ENCODE measurements at places on chromosomes 16 and 17. TPM values are rescaled to one million over a fixed set of nuclear protein-coding genes. Genes with fewer than 3 reads are reported as not detected.

GRCh38 chr17:71432378-71433315 lies 688.2 kb upstream of the SOX9 start:
- no peak for DNase-seq

- peak; percentile 25 for DNase-seq
These were observed 35.0 kb downstream of the GPT2 start for GRCh38 chr16:46918905-46919792.

GRCh38 chr16:48612611-48613010 lies 2.6 kb upstream of the N4BP1 start:
- no peak for DNase-seq

GRCh38 chr16:51834133-51834532 lies 683.1 kb upstream of the SALL1 start:
- DNase-seq = no peak

CHRNB1 gene
- polyA plus RNA-seq = 17.4 TPM

DNA sequence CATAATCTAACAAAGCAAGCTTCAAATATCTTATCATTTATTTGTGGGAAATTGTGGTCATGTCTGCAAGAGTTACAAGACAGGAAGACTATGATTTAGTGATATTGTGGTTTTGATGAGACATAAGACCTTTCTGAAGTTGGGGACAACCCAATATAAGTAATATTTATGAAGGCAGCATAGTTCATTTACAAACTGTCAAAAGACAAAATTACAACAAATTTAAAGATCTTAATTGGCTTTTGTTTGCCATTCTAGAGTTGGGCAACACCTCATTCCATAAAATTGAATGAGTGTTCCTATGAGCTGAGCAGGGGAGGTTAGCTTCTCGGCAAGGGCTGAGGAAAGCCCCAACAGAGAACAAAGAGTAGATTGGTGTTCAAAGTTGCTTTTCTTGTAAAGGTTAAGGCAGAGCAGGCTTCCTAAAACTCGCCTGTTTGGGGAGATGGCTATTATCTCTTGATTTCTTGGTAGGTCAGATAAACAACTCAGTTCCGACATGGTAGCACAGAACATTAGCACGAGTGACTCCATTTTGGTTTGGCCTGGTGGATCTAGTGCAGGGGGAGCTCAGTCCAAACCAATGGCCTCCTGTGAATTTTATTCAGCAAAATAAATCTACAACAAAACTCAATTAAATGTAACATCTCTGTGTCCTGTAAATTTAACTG lies 10.9 kb upstream of the MMD start:
- no peak for DNase-seq

DNA sequence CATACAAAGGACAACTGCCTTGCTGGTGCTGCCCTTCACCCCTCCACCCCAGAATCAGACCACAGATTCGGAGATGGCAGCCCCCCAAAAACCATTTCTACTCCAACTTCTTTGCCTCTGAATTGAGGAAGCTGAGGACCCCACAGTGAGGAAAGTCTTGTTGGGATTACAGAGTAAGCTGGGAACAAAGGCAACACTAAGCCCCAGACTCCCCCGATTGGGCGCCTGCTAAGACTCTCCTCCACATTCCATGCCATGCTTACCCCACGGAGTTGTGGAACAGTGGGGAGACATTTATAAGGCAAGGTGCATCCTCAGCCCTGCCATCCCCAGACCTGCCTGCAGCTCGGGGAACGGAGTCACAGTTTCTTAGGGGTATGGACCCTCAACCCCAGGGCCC lies 1.9 kb downstream of the GIT1 start:
- DNase-seq = no peak

NPB gene
- not detected for polyA plus RNA-seq

SHISA9 gene
- polyA plus RNA-seq = not detected

GRCh38 chr17:59746849-59747445 lies 39.5 kb downstream of the VMP1 start:
- DNase-seq = no peak

DNA sequence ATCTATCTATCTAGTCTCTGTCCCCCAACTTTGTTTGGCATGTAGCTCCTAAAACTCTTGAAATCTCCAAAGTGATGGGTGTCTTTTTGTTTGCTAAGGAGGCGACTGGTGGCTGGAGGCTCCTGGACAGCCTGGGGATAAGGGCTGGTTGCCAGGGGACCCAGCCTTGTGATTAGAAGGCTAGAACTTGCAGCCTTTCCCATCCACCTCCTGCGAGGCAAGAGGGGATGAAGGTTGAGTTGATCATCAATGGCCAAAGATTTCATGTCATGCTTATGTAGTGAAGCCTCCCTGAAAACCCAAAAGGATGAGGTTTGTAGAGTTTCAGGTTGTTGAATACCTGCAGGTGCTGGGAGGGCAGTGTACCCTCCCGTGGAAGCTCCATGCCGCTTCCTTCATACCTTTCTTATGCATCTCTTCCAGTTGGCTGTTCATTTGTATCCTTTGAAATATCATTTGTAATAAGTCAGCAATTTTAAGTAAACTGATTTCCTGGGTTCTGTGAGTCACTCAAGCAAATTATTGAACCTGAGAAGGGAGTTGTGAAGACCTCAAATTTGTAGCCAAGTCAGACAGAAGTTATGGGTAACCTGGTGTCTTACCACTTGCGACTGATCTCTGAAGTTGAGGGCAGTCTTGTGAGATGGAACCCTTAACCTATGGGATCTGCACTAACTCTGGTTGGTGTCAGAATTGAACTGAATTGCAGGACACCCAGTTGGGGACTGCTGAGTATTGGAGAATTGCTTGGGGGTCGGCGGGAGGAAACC lies 202.4 kb downstream of the SEC14L1 start:
- no peak for DNase-seq

GRCh38 chr16:27677263-27677662 lies 127.3 kb downstream of the KATNIP start:
- DNase-seq = no peak

GRCh38 chr17:64158831-64159590 lies 29.1 kb upstream of the ERN1 start:
- DNase-seq = no peak

- no peak for DNase-seq
These were observed 155.8 kb upstream of the GSE1 start for GRCh38 chr16:85457366-85457765.

- DNase-seq = no peak
These were observed 183.6 kb downstream of the IRF8 start for GRCh38 chr16:86082418-86083030.

Data from naive B cell (primary cell).